Naive thymus-derived CD8-positive, alpha-beta T cell (primary cell): ENCODE measurements at places on chromosomes 13 and 19. TPM values are rescaled to one million over a fixed set of nuclear protein-coding genes. Genes with fewer than 3 reads are reported as not detected.

The ZNF571 gene
- 13.0 TPM for total RNA-seq

The EID2B gene
- 7.7 TPM for total RNA-seq

The DIAPH3 gene
- not detected for total RNA-seq

The SRRM5 gene
- 1.4 TPM for total RNA-seq

The FBN3 gene
- total RNA-seq = not detected

DNA sequence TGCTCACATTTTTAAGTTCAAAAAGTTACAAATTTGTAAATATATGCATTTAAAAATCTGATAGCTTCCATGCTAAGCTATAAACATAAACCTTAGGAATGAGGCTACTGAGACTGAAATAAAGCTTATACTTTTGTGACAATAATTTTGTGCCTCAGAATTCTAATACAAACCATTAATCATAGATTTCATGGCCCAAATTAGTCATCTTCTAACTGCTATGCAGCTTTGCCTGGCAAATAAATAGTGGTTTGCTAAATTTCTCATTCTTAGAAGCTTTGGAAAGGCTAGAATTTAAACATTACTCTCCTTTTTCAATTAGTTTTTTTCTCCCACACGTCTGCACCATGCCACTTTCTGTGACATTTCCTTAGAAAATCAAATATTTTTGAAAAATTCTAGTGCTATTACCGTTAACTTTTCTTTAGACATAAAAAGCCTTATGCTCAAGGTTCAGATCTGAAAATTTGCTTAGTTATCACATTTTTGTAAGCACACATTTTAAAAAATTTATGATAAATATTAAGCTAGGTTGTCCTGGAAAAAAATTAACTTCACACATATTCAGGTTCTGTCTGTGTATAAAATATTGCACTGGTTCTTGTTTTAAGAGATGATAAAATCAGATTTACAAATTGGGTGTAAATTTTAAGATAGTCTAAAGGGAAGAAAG, 46.9 kb downstream of the FNDC3A start:
- no peak for DNase-seq

DNA sequence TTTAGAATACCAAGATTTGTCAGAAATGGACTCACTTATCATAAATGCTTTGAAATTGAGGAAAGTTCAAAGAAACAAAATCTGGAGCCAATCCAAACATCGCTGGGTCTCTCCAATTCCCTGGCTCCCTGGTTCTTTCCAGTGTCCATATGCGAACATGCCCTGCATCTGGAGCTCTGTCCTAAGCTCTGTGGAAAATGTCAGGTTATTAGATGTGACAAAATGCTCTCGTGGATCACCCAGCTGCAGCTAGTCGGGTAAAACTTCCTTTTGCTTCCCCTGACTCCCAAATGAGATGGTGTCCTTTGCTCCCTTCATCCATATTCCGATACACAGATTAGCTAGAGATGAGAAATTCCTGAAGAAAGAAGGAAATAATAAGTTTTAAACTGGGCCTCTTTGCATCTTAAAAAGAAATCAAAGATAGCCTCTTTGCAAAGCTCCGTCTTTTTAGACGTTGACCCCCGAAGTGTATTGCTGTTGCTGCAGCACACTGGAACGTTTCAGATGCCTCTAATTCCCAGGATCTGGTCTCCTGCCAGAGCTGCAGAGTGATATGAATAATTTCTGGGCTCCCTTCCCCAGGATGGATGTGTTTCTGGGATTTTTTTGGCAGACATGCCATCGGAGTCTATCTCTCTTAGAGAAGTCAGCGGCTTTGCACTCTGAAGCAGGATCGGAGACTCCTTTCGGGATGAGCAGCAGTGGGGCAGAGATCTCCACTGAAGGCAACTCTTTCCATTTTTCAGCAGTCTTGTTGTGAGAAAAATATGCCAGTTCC, 102.9 kb downstream of the TEX26 start:
- no peak for DNase-seq

GRCh38 chr19:1133471-1133929, 29.7 kb downstream of the GPX4 start:
- DNase-seq = peak; percentile 51

- DNase-seq = no peak
These were observed 65.0 kb upstream of the GTF2F2 start for GRCh38 chr13:45055198-45055901.

DNA sequence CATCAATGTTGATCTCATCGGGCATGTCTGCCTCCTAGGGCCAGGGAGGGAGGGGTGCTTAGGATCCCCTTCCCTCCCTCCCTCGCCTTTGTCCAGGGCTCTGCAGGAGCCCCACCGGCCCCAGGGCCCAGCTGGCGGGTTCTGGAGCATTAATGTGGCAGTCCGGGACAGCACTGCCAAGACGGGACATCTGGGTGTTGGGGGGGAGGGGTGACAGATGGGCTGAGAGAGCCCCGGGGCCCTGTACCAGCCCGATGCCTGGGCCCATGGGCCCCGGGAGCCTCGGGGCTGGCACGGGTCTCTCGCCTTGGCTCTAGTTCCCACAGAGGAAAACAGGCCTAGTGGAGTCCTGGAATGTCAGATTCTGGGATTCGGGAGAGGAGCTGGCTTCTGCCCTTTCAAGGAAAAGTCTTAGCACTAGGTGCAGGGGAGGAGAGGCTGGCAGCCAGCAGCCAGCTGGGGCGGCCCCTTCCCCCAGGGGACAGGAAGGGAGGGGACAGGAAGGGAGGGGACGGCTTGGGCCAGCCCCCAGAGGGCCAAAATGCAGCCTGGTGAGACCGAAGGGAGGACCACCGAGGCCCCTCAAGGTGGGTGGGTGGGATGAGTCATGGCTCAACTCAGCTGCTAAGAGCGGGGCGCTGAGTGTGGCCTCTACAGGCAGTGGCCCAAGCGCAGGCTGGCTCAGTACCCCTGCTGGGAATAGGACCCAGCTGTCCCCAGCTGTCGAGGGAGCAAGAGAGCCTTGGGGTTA, 3.1 kb downstream of the PPP1R14A start:
- no peak for DNase-seq
